ENCODE measurements at places on chromosomes 4 and X. TPM values are rescaled to one million over a fixed set of nuclear protein-coding genes. Genes with fewer than 3 reads are reported as not detected.

PNCK gene
- total RNA-seq, result 0.48 TPM

CFP gene
- total RNA-seq, result 0.43 TPM

GPR119 gene
- total RNA-seq, result not detected

AFF2 gene
- total RNA-seq, result 0.02 TPM

VGLL1 gene
- not detected for total RNA-seq

MAGEA10 gene
- total RNA-seq, result 0.86 TPM

WDR17 gene
- 3.3 TPM for total RNA-seq

HTATSF1 gene
- total RNA-seq, result 63.0 TPM

REPS2 gene
- 1.4 TPM for total RNA-seq

SGCB gene
- 20.5 TPM for total RNA-seq

HSPA4L gene
- 13.1 TPM for total RNA-seq

FUNDC1 gene
- total RNA-seq, result 54.2 TPM

BEX4 gene
- not detected for total RNA-seq

JADE1 gene
- 17.7 TPM for total RNA-seq

ATOH1 gene
- not detected for total RNA-seq

F9 gene
- total RNA-seq, result not detected

HS3ST1 gene
- total RNA-seq, result not detected

TLL1 gene
- 0.02 TPM for total RNA-seq

ADGRL3 gene
- 1.0 TPM for total RNA-seq

USP17L26 gene
- not detected for total RNA-seq

PAK3 gene
- total RNA-seq, result not detected

IRAK1 gene
- total RNA-seq, result 192 TPM

SMIM10 gene
- total RNA-seq, result 0.40 TPM

MAP3K15 gene
- 0.86 TPM for total RNA-seq

UCP1 gene
- total RNA-seq, result not detected

COL25A1 gene
- total RNA-seq, result 0.12 TPM

CFI gene
- 1.1 TPM for total RNA-seq

USP17L25 gene
- total RNA-seq, result not detected

ABCB7 gene
- 23.1 TPM for total RNA-seq

FGF5 gene
- total RNA-seq, result 1.5 TPM

ENAM gene
- not detected for total RNA-seq

TEX28 gene
- total RNA-seq, result not detected

CRMP1 gene
- total RNA-seq, result 51.5 TPM

Measured in A172 (cell line).